ENCODE measurements at places on chromosomes 5 and 9.

DNA sequence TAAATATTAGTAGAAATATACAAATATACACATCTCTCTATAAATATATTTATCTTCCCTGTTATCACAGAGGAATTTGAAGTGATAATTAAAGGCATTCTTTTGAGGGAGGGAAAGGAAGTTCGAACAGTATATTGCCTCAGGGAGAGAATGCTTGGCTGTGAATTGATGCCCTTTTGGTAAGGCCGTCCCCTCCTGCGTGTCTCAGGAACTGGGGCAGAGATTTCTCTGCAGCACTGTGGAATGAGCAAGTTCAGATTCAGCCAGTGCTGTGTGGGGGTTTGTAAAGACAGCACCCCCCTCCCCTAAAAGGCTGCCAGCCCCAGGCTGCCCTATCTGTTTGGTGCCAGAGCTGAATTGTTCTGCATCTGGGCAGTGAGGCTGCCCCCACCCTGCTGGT is 42.0 kb downstream of the UBE2QL1 start:
- DNase-seq = no peak

GRCh38 chr5:95617057-95617456 is 2.8 kb upstream of the GPR150 start:
- DNase-seq = peak; percentile 59

DNA sequence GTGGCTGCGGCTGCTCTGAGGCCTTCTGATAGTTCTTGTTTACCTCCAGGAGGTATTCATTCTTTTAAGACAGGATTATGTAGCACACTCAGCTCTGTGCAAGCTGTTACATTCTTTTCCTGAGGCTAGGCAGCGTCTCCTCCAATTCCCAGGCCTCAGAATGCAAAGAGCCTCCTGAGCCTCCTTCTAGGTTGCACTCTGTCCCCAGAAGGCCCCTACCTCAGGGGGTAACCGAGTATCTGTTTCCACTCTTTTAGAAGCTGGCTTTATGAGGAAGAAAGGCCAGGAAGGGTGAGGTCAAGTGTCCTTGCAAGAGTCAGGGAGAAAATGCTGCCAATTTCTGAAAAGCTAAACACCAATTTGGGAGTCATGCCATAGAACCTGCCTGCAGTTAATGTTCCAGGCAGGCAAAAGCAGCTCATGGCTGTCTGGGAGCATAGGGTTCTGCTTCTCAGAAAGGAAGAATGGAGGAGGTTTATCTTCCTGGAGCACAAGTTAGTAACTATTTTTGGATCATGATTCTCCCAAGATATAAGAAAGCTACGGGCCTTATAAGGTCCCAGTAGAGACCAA is 178.9 kb downstream of the SEMA6A start:
- no peak for DNase-seq

DNA sequence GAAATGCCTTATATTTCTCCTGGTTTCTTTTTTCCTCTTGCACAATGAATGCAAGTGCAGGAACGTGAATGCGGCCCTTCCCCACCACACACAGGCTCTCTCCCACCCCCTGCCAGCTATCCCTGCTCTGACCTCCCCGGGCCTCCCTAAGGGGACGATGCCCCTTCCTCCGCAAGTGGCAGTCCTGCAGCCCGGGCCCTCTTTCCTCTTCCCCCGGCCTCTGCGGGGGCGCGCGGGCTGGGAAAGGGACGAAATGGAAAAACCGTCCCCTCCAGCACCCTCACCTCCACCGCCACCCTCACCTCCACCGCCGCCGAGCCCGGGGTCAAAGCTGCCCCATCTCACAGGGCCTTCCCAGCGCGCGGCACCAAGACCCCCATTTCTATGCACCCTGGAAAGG is 44.7 kb downstream of the GAS1 start:
- no peak for DNase-seq

DNA sequence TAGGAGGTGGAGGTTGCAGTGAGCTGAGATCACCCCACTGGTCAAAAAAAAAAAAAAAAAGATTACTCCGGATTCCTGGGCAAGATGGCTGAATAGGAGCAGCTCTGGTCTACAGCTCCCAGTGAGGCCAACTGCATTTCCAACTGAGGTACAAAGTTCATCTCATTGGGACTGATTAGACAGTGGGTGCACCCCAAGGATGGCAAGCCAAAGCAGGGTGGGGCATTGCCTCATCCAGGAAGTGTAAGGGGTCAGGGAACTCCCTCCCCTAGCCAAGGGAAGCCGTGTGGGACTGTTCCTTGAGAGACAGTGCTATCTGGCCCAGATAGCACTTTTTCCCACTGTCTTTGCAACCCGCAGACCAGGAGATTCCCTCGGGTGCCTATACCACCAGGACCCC is 70.7 kb downstream of the CARTPT start:
- DNase-seq = no peak

- DNase-seq = no peak
Observed at GRCh38 chr5:139709582-139710318, 61.6 kb downstream of the CXXC5 start.

GRCh38 chr9:78934880-78935279 is 636.9 kb upstream of the TLE4 start:
- DNase-seq = no peak

GRCh38 chr5:74352256-74352655 is 288.3 kb downstream of the ENC1 start:
- peak; percentile 41 for DNase-seq

Data from IMR-90 (cell line).